ENCODE measurements at places on chromosomes 6 and 20. TPM values are rescaled to one million over a fixed set of nuclear protein-coding genes. Genes with fewer than 3 reads are reported as not detected.

ADGB gene
- not detected for total RNA-seq

KATNA1 gene
- total RNA-seq = 14.3 TPM

QKI gene
- 202 TPM for total RNA-seq

USP49 gene
- total RNA-seq = 5.5 TPM
